GM13976 (cell line): ENCODE measurements at places on chromosomes 16 and 17.

- no peak for DNase-seq
Observed at GRCh38 chr17:55124730-55125360, 139.9 kb upstream of the HLF start.

GRCh38 chr17:80837711-80838110, 153.9 kb upstream of the CHMP6 start:
- no peak for DNase-seq

- DNase-seq = no peak
Observed at GRCh38 chr17:57587193-57587969, 157.7 kb downstream of the CCDC182 start.

- DNase-seq = no peak
Observed at GRCh38 chr16:79747688-79748087, 147.2 kb upstream of the MAF start.

DNA sequence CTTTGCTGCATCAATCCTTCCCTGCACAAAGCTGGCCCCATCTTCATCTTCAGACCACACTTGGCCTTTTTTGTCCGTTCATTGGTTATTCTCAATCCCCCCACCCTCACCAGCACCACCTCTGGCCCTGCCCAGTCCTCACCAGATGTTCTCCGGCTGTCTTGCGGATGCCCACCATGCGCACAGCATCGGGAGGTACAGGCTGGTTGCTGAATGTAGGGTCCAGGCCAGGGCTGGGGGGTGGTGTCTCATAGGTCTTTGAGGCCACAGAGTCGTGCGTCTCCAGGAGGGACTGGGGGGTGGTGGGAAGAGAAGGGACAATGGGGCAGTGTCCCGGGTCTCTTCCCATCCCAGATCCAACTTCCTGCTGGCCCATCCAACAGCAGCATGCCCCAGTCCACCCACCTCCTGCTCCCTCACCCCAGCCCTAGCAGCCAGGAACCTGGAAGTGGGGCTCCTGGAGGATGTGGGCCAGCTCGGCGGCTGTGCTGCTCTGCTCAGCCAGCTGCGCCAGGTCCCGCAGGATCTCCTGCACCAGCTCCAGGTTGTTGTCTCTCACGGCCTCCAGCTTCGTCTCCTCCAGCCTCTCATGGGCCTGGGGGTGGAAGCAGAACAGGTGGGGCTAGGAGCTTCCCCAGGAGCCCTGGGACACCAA, 24.4 kb downstream of the MPP2 start:
- peak; percentile 20 for DNase-seq

DNA sequence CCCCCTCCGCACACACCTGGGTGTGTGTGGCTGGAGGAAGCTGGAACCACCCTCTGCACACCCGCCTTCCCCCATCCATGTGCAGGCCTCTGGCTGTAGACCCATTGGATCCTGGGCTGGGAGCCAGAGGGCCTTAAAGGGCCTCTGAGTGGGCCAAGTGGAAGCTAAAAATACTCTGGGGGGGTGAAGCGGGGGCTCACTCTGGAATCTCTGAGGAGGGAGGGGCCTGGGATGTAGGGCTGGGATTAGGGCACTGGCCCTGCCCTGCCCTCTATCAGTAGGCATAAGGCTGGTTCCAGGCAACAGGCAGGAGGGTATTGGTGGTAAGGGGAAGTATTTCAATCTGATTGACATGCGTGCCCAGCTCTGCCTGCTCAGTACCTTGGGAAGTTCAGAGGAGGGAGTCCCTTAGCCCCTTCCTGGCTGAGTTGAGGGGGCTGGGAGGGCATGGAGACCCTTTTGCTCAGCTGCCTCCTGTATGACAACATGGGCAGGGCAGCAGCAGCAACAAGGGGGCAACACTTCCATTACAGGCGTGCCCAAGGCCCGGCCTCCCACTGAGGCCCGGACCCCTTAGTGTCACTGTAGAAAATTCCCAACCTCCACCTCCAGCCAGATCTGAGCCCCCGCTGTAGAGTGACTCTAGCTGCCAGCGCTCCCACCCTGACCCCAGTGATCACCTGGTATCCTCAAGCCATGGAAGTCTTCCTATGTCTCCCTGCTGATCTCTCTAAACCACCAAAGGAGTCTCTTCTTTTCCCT, 5.2 kb downstream of the ITGA3 start:
- no peak for DNase-seq

DNA sequence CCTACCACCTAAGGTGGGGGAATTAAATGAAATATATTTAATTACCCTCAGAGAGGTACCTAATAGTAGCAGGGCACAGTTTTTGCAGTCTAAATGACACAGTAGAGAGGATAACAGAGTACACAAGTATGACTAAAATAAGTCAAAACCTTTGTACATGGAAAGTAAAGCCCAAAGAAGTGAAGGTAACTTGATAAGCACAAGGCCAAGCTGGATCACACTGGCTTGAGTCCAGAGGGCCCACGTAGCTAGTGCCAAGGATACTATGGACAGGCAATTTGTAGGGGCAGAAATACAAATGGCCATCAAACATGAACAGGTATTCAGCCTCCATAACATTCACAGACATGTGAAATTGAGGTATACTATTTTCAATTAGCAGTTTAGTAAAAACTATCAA, 7.6 kb downstream of the MYO18A start:
- no peak for DNase-seq

DNA sequence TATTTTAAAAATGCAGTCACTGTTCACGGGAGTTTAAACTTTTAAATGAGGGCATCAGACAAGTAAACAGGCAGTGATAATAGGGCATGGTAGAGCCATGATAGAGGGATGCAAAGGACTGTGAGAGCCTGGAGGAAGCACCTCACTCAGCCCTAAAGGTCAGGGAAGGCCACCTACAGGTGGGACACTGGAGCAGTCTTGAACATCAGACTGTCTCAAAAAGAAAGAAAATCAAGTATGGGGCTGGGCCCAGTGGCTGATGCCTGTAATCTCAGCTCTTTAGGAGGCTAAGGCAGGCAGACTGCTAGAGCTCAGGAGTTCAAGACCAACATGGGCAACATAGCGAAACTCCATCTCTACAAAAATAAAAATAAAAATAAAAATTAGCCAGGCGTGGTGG, 31.0 kb upstream of the DHRS7B start:
- DNase-seq = no peak

DNA sequence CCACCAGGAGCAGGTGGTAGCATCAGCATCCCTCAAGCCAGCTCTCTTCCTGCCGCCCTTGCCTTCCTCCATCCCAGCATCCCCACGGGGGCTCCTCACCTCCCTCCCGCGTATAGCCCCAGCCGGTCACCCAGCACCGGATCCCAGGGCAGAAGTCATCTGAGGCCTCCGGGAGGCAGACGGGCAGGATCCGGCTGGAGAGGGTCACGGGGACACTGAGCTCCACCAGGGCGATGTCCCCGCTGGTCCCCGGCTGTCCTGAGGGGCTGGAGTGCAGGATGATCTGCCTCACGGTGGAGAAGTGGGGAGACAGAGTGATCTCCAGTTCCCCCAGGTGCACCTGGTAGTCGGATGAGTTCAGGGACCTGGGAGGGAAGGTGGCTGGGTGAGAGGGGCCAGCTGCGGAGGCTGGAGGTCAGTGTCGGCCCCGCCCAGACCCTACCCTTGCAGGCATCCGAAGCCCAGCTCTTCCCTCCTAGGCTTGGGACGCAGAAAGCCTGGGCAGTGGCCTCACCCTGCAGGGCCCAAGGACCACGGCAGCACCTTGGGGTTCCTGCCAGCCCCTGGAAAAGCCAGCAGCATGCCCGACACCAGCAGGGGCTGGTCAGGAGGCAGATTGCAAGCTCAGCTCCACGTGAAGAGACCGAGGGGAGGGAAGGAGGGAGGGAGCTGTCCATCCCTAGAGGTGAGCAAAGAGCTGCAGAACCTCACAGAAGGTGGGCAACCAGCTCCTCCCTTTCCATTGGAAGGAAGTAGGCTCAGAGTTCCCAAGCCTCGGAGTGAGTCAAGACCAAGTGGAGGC, 2.3 kb downstream of the TPSG1 start:
- DNase-seq = no peak

DNA sequence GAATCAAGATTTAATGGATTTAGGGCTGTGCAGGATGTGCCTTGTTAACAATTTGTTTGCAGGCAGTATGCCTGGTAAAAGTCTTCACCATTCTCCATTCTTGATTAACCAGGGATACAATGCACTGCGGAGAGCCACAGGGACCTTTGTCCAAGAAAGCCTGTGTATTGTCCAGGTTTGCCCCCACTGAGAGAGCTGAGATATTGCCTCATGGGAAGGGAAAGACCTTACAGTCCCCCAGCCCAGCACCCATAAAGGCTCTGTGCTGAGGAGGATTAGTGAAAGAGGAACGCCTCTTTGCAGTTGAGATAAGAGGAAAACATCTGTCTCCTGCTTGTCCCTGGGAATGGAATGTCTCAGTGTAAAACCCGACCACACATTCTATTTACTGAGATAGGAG, 2169.6 kb downstream of the TP53TG3F start:
- DNase-seq = no peak

DNA sequence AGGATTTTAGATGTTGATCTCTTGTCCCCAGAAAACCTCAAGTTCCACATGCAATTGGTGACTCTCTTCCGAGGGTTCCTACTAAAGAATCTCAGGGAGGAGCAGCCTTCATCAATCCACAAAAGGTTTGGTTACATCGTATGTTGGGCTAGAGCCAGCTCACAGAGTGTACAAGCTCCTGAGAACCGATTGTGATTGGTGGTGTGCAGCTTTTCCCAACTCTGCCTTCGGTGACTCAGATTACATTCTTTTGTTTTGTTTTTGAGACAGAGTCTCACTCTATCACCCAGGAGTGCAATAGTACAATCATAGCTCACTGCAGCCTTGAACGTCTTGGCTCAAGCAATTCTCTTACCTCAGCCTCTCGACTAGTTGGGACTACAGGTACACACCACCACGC, 172.4 kb downstream of the PMP22 start:
- no peak for DNase-seq

- DNase-seq = no peak
Observed at GRCh38 chr16:2815299-2815771, 1.7 kb upstream of the PRSS21 start.

- DNase-seq = peak; percentile 73
Observed at GRCh38 chr17:74528491-74529199, 2.6 kb downstream of the CD300LB start.

DNA sequence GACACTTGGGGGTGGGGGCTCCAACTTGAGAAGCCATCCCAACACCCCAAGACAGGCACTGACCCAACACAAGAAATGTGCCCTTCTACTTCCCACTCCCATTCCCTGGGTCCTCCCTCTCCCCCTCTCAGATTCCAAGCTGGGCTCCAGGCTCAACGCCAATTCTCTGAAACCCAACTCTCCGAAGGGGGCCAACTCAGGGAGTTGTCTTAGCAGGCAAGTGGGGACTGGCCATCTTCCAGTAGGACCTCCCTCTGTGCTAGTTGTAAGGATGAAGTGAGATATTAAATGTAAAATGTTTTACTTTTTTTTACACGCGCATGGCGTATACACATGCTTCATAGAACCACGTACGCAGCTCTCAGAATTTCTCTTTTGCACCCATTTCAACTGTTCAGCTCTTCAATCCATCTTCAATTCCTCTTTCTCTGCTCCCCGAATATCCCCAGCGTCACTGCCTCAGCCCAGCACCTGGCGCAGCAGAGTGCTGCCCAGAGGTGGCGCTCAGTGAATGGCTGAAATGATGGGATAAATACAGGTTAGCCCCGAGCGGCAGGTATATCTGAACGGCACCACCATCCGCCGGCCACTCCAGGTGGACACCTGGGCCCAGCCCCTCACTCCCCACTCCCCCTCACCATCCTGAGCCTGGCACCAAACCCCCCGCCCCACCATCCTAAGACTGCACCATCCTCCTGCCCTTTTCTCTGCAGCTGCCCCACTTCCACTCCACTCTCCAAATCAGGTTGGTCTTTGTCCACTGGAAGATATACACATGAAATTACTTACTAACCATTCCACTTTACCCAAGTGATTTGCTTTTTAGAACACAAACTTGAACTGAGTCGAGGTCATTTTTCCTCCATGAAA, 43.9 kb upstream of the TNRC6C start:
- no peak for DNase-seq

- DNase-seq = no peak
Observed at GRCh38 chr17:69567130-69567529, 152.6 kb downstream of the MAP2K6 start.

DNA sequence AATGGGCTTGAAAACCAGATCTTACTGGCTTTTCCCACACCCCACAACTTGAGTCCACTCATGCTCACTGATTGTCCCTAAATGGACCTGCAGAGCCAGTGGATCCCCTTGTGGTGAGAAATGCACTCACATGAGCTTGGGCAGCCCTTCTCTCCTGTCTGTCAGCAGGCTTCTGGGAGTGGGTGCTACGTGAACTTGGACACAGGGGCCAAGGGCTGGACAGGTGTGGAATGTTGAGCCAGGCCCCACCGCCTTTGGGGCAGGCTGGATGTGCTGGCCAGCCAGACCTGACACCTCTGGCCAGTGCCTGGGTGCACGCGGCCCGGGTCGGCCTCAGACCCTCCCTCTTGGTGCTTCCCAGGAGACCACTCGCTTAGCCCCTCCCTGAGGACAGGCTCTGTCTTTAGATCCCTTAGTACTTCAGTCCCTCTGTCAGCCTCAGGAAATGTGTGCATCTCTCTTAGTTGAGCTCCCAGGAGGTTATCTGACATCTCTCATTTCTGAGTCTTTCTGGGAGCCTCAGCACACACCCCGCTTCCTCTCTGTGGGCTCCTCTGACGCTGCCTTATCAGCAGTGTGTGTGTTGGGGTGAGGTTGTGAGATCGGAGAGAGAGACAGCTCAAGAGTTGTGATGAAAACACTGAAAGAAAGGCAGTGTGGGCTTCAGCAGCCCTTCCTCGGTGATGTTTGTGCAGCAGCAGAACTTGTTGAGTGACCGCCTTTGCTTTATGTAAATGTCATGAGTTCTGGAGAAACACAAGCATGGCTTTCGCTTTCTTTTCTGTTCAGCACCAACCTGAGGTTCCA, 117.0 kb downstream of the RAB11FIP4 start:
- DNase-seq = peak; percentile 78

DNA sequence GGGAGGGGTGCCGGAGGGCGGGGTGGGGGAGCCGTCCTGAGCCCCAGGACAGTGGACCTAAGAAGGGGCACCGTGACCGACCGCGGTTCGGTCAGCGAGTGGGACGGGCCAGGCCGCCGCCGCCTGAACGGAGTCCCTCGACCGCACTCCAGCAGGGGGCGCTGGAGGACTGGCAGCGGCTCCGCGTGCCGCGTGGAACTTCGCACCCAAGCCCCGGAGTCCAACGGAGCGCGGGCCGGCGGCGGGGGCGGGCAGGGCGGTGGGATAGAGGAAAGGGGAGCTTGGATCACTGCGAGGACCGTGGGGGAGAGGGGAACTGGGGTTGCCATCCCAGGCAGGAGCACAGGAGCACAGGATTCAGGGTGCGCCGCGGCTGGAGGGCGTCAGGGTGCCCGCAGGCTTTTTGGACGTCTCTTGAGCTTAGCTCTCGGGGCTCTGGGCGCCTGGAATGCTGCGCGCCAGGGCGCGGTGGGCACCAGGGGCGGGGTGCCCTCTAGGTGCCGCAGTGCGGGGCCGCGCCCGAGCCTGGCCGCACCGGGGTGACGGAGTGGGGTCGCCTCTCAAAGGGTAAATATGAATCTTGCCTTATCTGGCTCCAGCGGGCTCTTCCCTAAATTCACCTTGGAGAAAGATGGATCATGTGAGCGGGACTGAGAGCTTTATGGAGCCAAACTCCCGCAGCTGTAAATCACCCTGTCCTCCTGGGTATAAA, 379 bp upstream of the OTOP2 start:
- DNase-seq = peak; percentile 93
